ENCODE measurements at places on chromosomes 12 and 14.

- DNase-seq: no peak
Observed at GRCh38 chr14:69887740-69888657, 8.8 kb downstream of the SMOC1 start.

GRCh38 chr14:30218907-30219306, 291.3 kb upstream of the PRKD1 start:
- DNase-seq: no peak

DNA sequence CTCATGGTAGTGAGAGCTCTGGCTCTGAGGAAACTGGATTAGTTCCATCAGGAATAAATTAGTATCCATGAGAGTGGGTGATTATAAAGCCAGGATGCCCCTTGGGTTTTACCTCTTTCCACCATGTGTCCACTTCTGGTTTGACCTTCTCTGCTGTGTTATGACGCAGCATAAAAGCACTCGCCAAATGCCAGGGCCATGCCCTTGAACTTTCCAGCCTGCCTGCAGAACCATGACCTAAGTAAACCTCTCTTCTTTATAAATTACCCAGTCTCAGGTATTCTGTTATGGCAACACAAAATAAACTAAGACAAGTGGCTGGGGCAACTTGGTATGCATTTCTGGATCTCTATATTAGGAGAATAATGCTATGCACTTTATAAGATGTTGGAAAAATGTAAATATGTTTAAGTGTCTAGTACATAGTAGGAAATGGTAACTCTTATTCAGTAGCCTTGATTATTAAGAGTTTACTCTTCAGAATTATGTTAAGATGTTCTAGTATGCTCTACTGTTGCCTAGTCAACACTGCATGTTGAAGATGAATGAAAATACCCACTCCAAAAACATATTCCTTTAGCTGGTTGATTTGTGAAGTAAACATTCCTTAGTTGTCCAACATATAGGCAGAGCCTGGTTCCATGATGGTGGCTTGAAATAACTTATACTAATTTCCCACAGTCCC, 455.6 kb upstream of the TMPO start:
- no peak for DNase-seq

DNA sequence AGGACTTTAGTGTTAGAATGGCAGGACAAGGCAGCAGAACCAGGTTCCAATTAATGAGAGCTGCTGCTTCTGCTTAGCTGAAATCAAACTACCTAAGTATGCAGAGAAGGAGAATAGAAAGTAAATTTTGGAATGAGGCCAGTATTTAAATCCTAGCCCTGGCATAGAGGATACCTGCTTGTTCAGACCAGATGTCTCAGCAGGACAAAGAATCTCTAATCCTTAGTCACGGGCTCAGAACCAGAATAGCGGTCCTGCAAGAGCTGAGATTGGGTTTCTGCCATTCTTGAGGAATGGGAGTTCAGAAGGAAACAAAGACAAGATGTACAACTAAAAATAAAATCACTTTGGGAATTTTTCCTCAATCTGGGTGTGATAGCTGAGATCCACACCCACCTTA, 550.8 kb upstream of the TMEM132C start:
- DNase-seq: peak; percentile 38

- no peak for DNase-seq
Observed at GRCh38 chr12:118536306-118536906, 160.1 kb downstream of the SUDS3 start.

DNA sequence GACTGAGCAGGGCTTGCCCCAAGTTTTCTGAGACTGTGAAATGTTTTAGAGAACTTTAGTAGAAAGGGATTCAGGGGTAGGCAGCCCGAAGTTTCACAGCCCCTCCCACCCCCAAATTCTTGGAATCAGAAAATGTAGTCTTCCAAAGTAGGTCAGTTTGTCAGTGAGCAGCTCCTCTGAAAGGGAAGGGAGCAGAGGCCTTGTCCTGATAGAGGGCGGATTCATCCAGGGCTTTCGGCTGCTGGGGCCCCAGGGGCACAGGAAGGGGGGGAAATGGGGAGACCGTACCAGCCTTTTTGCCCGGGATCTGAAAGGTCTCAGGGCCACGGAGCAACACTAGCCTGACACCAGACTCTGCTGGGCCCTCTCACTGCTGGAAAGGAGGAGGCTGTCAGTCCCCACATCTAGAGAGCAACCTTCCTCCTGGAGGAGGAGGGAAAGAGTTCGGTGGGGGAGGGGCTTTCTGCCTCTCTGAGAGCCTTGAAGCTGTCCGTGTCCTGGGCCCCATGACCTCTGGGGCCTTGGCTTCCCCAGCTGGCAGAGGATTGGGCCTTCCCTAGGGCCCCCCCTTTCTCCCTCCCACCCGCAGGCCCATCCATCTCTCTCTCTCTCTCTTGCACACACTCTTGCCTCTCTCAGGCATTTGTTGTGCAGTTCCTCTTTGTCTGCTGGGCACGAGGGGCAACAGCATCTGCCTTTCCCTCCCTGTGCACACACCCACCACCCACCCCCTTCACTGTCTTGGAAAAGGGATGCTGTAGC, at the start of gene IKZF4:
Gene IKZF4 (plus strand): TSS at position 621 of the 762 bp plus-strand sequence. CDS start 451 bp downstream, outside the sequence.
- DNase-seq: no peak

DNA sequence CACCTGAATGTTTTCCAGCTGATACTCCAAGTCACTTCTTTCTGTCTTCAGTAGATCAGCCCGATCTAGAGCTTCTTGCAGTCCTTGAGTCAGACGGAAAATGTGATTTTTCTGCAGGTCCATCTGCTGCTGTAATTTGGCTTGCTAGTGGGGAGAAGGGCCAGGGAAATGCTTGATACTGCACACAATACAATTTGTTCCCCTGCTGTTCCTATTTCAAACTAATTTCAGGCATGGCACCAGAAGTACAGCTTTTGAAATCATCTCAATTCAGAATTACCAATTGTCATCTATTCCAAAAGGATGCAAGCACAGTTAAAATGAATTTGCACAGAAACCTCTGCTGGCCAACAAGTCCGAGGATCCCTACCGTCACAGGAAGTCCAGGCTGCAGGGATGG, 53.4 kb downstream of the PRKAB1 start:
- no peak for DNase-seq
